ENCODE measurements at places on chromosomes 6 and 20.

DNA sequence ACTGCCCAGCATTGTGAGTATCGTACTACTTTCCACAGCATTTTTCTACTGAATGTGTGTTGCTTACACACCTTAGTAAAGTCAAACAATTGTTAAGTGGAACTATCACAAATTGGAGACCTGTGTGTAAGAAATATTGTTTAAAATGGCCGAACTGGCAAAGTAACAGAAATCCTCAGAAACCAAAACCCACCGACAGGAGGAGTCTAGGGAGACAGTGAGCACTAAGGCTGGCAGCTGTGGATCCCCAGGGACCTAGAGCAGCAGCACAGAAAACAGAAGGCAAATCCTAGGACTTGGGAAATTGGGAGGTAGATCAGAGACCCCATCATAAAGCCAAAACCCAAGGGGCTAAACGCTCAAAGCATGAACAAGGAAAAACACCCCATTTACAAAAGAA, 69.9 kb downstream of the SESN1 start:
- no peak for DNase-seq

GRCh38 chr6:155066361-155066760, 71.2 kb downstream of the TIAM2 start:
- DNase-seq, result no peak

DNA sequence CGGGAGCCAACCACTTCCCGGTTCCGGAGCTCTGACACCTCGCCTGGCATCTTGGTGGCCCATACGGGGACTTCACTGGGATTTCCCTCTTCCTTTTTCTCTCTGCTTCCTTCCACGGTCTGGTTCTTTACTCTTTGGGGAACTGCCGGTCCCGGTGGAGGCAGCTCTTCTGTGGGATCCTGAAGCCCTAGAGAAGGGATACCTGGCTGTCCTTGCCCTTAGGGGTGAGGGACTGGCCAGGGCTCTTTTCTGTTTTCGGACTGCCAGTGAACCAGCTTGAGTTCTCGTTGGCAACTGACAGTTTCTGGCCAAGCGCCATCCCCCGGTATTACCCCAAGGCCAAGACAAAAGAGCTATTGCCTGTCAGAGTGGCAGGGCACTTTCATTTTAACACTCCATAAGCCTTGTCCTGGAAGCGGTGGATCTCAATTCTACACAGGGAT, 880 bp upstream of the CPXM1 start:
- no peak for DNase-seq

DNA sequence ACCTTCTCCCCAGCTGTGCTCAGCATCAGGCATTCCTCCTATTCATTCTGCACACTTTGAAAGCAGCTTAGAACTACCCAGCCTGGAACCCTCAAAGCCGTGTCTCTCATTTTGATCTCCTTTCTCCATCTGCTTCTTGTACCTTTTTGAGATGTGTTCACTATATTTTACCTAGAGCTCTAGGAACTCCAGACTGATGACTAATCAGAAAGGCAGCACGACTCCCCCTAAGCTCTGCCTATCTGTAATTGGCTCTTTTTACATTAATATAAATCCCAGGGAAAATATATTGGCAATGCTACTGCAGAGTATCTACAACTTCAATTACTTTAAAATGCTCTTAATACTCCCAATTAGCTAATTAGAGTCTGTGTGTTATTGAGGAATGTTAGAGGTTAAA, 671.5 kb downstream of the CBLN4 start:
- no peak for DNase-seq

- DNase-seq, result no peak
Observed at GRCh38 chr20:31901615-31902014, 31.2 kb downstream of the TTLL9 start.

DNA sequence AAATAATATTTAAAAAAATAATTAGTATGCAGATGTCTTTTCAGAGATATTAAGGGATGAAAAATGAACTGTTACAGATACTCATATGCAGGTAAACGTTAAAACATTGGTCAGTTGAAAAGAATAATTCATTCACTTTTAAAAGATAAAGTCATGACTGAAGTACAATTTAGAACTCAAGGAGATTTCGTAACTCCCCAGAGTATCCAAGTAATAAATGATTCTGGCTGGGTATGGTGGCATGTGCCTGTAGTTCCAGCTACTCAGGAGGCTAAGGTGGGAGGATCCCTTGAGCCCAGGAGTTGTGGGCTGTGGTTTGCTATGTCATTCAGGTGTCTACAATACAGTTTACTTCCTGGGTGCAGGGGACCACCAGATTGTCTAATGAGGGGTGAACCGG, 122.3 kb upstream of the TMEM181 start:
- no peak for DNase-seq

DNA sequence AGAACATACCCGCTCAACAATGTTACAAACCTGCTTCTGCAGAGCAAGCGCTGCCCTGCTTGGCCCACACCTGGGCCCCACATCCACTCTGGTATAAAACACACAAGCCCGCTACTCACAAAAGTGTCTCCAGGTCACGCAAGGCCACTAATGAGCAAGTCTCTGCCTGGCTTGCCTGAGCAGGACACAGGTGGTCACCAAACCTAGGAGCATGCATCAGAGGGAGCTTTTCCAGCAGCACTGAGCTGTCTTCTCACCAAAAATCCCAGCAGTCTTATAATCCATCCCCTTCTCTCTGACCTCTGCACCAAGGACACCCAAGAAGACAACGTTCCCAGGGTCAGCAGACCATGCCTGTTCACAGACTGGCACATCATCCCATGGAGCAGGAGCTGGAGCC, 100.8 kb downstream of the DLL1 start:
- DNase-seq, result no peak

DNA sequence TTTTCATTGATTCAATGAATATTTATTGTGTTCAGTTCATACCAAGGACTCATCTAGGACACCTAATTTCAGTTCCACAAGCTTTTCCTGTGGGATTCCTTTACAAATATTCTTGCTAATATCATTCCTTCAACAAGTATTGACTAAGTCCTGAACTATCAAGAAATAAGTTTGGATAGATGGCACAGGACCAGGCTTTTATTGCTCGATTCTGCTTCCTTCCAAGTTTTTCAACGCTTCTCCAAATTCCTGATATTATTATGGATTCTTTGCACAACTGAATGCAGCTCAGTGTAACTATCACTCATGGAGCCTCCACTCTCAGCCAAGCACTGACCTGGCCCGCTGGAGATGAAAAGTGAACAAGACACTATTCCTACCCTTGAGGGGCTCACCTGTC, 32.7 kb upstream of the COL21A1 start:
- DNase-seq, result no peak

DNA sequence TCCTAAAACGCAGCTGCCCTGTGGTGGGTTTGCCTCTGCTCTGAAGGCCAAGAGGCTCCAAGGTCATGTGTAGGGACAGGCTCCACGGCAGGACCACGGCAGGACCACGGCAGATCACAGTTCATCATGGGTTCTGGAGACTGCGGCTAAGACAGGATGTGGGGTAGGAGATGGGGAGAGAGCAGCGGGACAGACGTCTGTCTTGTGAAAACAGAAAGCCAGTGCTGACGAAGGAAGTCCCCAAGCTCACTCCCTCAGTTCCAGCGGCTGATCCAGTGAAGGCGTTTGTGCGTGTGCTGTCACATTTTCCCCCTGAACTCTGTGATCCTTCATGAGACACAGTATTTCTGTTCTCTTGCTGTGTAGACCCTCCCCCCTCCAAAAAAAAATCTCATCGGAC, 67.9 kb upstream of the PTGIS start:
- no peak for DNase-seq

GRCh38 chr6:158219228-158219627, 51.1 kb downstream of the GTF2H5 start:
- no peak for DNase-seq

GRCh38 chr6:32082935-32083334, 26.2 kb downstream of the TNXB start:
- no peak for DNase-seq

- DNase-seq, result no peak
Observed at GRCh38 chr6:68677058-68677457, 42.0 kb downstream of the ADGRB3 start.

- DNase-seq, result no peak
Observed at GRCh38 chr6:43810965-43811732, 41.1 kb downstream of the VEGFA start.

DNA sequence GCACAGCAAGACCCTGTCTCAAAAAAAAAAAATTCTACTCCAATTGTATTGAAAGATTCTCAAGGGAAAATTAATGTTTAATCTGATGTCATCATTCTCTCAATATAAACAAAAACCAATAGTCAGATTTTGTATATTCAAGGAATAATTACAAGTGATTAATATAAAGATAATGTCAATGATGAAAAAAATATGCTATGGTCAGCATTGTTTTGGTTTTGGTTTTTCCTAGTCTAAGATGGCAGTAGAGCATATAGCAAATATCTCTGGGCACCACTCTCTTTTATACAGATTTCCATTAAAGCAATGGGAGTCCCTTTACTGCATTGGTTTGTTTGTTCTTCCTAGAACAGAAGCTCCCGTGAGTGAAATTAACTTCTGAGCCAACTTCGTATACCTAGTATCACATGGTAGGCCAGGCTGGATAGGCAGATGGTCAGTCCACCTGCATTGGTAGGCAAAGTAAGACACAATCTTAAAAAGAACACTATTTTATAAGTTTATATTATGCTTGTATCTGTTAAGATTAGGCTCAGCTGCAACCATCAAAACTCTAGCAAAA, 523.8 kb upstream of the JARID2 start:
- no peak for DNase-seq

DNA sequence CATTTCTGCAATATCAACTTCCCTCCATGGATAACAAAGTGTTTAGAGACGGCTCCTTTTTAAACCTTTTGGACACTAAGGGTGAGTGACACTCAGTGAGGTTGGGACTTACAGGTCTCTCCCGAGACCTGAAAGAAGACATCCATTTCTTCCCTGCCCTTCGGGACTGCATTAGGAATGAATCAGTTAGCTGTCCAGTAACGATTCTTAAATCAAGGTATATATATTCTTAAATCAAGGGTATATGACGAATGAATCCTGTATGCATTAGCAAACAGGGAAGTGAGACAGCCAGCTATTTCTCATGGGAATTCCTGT, 52.9 kb downstream of the EDN1 start:
- DNase-seq, result no peak

- no peak for DNase-seq
Observed at GRCh38 chr20:62060631-62061541, 4.8 kb downstream of the TAF4 start.

DNA sequence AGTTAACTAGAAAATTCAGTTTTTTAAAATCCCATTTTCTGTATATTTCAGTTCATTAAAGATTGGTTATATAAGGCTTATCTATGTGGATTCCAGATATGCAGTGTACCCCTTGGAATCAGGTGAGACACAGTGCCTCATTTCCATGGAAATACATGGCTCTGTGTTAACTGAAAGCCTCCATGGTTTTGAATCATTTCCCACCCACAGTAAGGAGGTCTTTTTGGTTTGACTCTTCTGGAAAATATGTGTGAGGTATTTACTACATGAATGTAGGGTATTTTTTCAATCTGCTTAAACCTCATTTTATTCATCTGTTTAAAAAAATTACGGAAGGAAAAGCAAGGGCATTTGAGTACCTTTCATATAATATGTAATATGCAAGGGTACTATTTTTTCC, 25.5 kb downstream of the RNF144B start:
- DNase-seq, result no peak

- DNase-seq, result no peak
Observed at GRCh38 chr20:41234546-41234945, 83.0 kb downstream of the ZHX3 start.

GRCh38 chr6:150755042-150755441, 110.5 kb upstream of the MTHFD1L start:
- DNase-seq, result no peak

DNA sequence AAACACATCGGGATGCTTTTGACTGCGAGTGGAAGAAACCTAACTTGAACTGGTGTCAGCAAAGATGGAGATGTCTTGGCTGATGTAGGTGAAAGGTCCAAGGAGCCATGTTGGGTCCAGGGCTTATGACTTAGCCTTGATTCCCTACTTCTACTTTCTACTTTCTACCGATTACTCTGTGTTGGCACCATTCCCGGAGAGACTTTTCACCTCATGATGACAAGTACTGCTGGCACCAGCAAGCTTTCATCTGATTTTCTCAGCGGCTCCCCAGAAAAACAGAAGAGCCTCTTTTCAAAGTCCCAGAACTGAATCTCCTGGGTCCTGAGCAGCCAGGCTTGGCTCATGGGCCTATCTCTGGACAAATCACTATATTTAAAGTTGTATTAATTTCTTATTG, 4.9 kb upstream of the EDN3 start:
- DNase-seq, result no peak

DNA sequence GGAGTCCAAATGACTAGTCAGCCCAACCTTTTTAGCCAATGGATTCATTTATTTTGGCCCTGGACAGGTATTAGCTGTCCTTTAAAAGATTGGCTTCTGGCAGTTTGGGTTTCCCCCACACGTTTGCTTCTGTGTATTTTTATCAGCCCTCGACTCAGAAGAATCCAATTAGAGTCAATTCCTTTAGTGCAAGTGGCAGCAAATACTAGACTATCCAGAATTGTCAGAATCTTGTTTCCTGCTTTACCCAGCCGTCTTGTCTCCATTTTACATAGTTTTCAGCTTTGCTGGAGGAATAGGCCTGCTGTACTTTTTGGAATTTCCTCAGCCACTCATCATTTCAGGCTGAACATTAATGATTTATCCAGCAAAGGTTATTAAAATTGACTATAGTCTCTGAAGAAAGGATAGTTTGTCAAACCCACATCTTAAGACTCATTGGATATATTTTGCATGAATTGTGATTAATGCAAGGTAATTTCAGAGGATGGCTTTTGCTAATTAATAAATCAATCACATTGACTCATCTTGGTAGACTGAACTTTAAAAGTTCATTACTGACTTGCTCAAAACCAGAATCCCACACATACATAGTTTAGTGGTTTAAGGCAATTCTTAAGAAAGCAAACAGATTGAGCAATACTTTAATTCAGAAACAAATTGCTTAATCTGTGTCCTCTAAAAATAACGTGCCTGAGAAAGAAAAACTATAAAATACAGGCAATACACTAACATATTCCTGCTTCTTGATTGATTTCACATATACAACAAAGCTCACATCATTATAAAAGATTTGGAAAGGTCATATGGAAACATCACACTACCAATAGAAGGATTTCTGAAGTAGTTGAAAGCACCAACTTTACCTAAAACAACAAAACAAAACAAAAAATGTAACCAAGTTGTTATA, 62.9 kb upstream of the ZNF217 start:
- no peak for DNase-seq

DNA sequence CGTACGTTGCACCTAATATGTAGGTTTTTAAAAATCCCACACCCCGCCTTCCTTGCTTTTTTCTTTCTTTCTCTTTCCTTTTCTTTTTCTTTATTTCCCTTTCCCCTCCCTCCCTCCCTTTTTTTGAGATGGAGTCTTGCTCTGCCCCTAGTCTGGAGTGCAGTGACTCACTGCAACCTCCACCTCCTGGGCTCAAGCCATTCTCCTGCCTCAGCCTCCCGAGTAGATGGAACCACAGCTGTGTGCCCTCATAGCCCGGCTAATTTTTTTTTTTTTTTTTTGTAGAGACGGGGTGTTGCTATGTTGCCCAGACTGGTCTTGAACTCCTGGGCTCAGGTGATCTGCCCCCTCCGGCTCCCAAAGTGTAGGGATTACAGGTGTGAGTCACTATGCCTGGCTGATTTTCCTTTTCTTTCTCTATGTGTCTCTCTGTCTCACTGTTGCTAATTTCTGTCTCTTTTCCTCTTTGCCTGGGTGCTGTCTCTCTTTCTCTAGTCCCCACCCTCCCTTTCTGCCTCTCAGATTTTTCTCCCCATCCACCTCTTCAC, 61.2 kb downstream of the SRC start:
- no peak for DNase-seq

- DNase-seq, result no peak
Observed at GRCh38 chr20:56924292-56925081, 295.4 kb downstream of the TFAP2C start.
